ENCODE measurements at places on chromosomes 3 and 15.

GRCh38 chr3:14685179-14685578, 10.2 kb downstream of the C3orf20 start:
- DNase-seq, result no peak

DNA sequence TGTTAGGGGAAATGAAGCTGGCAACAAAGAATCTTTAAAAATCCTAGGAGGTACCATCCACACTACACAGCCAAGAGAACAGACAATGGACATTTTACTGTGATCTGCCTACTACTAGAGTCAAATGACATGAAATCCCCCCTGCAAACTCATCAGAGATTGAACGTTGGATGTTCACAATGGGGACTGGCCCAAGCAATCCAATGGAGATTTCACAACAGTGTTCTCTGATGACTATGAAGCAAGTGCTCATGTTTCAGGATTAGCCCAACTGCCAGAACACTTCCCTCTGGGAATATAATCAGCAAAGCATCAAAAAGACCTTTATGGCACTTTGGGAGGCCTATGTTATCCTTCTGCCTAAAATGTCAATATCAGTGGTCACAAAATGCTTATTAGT, 97.8 kb downstream of the IGSF11 start:
- no peak for DNase-seq

- DNase-seq, result no peak
These were observed 25.1 kb downstream of the SSUH2 start for GRCh38 chr3:8619548-8619947.

GRCh38 chr3:66693461-66694031, 192.7 kb upstream of the LRIG1 start:
- DNase-seq, result no peak

DNA sequence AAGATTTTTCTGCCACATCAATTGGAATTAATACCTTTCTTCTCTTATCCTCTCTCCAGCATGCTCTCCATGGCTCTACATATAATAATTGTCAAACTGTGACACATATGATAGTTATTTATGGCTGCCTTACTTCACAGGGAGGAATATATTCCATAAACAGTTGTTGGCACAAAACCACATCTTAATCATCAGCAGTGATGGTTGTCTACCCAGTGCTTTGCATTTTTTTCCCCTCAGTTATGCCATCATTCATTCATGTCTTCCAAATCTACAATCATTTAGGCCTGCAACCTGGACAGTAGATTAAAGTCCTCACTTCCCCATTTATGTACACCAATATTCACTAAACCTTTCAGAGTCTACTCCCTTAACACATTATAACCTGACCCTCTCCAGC, 107.7 kb downstream of the THRB start:
- DNase-seq, result no peak

- DNase-seq, result no peak
These were observed 45.7 kb downstream of the ZBTB11 start for GRCh38 chr3:101631098-101631796.

DNA sequence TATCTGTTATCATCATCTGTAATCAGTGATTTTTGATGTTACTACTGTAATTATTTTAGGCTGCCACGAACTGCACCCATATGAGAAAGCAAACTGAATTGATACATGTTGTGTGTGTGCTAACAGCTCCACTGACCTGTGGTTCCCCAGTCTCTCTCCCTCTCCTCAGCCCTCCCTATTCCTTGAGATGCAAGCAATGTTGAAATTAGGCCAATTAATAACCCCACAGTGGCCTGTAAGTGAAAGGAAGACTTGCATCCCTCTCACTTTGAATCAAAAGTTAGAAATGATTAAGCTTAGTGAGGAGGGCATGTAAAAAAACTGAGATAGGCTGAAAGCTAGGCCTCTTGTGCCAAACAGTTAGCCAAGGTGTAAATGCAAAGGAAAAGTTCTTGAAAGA, 218.6 kb upstream of the LRRFIP2 start:
- DNase-seq, result no peak

DNA sequence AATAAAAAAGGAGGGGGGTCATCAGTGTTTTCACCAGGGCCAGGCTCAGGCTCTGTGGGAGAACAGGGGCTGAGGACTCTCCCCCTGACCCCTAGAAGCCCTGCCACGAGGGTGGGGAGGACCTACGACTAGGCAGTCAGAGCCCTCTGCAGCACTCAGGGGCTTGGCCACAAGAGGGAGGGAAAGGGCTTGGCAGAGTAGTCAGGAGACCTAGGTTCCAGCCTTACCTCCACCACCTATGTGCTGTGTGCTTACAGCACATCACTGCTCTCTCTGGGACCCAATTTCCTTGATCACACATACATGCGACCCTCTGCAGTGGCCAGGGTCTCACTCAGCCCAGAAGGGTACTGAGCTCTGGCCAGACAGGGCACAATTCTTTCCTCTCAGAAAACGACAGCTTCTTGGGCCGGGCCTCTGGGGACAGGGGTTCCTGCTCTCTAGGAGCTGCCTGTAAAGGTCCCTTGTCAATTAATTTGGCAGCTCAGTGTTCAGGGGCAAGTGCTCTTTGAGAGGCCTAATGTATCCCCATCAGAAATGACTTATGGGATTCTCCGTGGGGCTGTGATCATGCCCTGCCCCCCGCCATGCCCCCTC, 16.4 kb upstream of the SKIC8 start:
- DNase-seq, result no peak

DNA sequence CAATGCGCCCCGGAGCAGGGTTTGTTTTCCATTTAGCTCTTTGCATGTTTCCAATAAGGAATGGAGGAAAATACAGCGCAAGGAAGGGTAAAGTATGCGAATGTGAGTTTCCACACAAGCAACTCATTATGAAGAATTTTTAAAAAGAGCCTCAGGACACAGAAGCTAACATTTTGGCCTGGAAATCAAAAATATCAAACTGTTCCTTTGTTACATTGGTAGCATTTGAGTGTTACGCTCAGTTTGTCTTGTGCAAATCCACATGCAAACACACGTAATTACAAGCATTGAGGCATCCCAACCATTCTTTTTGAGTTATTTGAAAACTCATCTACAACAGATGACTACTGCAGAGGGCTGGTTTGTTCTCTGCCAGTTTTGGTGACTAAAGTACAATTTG, 93.0 kb upstream of the SNRPA1 start:
- no peak for DNase-seq

DNA sequence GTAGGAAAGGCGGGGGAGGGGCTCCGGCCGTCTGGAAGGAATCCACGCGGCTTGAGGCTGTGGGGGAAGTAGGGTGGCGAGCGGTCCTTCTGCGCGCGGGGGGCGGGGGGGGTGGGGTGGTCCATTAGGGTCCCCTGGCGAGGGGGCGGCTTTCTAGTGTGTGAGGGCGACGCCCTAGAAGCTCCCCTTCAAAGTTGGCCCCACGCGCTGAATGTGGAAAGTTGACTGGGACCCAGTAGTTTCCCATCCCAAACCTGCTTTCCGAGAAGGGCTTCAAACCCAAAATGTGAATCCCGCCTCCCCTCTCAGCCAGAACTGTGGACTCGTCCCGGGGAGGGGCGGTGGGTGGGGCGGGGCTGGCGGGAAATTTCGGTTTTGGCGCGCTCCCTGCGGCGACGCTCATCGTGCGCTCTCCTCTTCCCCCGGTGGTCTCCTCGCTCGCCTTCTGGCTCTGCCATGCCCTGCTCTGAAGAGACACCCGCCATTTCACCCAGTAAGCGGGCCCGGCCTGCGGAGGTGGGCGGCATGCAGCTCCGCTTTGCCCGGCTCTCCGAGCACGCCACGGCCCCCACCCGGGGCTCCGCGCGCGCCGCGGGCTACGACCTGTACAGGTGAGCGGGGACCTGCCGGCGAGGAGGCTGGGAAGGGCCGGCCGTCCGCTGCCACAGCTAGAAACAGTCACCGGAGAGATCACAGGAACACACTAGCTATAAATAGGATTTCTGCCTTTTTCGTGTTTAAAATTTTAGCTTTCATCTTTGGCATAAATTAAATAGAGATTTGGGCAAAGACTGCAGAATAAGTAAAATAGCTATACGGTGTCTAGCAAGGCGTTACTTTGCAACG, 790 bp downstream of the DUT start:
- peak; percentile 19 for DNase-seq

DNA sequence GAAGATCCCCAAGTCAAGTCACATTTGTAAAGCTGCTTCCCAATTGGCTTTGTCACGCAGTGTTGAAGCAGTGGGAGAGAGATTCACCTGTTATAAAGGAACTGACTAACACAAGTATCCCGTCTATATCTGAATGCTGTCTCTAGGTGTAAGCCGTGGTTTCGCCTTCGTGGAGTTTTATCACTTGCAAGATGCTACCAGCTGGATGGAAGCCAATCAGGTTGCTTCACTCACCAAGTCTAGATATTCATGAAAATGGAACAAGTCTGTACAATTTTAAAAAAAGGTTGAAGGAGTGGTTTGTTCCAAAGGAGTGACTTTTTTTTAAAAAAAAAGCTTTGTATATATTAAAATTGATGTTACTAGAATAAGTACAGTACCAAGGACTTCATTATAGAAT, 11.7 kb downstream of the RBM5 start:
- DNase-seq, result no peak

DNA sequence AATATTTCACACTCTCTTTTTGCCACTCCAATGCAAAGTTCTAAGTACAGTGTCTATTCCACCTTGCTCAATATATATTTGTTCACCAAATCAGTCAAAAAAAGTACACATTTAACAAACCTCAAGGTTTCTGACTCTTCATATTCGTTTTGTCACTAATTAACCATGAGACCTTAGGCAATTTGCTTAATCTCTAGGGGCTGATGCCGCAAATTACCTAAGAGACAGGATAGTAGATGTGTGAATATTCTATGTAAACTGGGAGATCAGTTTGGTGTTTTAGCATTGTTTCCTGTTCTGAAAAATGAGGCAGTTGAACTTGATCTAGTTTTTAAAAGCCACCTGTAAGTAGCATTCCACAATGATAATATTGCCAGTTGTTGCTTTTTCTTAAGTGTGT, 182.5 kb upstream of the KCNH8 start:
- DNase-seq, result no peak

GRCh38 chr3:194184801-194185200, 48.9 kb downstream of the HES1 start:
- no peak for DNase-seq

DNA sequence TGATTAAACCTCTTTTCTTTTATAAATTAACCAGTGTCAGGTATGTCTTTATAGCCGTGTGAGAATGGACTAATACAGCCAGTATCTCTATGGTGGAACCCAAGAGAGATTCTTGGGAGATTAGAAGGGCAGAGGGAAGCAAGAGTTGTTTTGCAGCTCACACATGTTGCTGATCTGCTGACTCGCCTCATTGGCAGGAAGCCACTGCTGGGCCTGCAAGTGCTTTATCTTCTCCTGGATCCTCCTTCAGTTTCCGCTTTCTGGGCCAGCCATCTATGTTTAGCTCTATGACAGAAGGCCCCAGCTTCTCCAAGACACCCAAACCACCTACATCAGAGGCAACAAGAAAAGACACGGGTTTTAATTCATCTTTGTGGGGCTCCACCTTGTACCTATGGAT, 23.4 kb upstream of the GALNT15 start:
- DNase-seq, result no peak

DNA sequence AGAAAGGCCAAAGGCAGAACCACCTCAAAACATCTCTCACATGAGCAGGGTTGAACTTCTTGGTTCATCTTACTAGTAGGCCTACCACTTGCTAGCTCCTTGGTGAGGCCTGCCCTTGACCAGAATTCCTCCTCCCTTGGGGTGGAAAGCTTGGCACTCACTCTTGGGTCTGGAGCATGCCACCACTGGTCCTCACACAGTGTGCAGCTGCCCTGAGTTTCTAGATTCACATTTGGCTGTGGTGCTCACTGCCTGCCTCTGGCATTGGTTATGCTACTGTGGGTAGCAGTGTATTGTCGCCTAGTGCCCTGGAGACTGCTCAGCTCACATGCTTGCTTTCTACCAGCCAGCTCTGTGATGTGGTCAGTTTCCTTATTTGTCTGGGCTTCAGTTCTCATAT, 23.7 kb downstream of the OXNAD1 start:
- no peak for DNase-seq

All from NCI-H187 (cell line).